ENCODE measurements at places on chromosomes 12 and 14.

- peak; percentile 31 for DNase-seq
Observed at GRCh38 chr14:102777711-102778337, 575 bp downstream of the TRAF3 start.

GRCh38 chr12:124740691-124741137 is 123.0 kb downstream of the SCARB1 start:
- no peak for DNase-seq

DNA sequence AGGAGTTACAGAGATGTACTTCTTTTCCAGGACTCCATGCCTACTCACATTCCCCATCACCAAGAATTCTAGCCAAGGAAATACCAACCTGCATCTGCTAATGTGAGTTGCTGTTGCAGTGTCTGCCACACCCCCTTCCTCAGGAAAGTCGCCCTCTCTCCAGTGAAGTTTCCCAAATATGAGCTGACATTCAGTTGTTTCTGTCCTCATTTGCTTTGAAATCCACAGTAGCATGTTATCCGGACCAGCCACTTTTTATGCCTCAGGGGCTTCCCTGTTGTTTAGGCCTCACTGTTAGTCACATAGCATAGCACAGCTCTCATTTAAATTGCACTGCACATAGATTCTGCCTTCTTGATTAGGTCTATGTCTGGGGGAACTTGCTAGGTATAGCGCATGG is 212.4 kb downstream of the EGLN3 start:
- DNase-seq: no peak

GRCh38 chr12:23929906-23930305 is 19.6 kb downstream of the SOX5 start:
- no peak for DNase-seq

DNA sequence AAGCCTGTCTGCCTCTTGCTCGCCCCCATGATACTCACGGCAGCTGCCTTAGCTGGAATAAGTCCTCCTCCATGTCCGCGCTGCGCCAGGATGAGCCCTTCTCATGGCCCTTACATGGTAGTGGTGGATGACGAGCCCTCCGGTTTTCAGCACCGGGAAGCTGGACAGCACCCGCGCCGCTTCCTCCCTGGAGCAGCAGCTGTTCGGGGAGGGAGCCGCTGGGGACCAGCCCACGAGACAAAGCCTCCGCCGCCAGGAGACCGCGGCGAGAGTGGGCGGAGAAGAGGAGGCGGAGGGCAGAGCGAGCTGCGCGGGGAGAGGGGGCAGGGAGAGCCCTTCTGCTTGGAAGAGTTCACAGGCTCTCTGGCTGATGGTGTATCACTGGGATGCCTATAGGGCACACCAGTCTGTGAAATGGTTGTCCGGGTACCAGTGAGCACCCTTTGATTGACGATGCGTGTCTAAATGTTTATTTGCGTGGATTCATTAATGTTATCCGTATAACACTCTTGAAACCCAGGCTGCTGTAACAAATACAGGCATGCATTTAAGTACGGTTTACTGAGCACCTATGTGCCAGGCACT is at the start of gene SVOP:
TSS of gene SVOP (minus strand) at position 273 of the 585 bp plus-strand sequence. CDS start at position 73, 200 bp downstream.
- peak; percentile 81 for DNase-seq

DNA sequence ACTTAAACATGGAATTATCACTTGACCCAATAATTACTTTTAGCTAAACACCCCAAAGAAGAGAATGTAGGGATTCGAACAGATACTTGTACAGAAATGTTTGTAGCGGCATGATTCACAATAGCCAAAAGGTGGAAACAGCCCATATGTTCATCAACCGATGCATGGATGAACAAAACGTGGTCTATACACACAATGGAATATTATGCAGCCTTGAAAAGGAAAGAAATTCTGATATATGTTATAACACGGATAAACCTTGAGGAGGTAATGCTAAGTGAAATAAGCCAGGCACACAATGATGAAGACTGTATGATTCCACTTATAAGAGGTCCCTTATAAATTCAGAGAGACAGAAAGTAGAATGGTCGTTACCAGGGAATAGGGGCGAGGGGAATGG is 659.4 kb downstream of the MED13L start:
- no peak for DNase-seq

GRCh38 chr14:21053184-21054122 is 4.2 kb upstream of the RNASE8 start:
- DNase-seq: no peak

GRCh38 chr12:100077367-100077766 is 65.3 kb downstream of the BLTP3B start:
- peak; percentile 56 for DNase-seq

DNA sequence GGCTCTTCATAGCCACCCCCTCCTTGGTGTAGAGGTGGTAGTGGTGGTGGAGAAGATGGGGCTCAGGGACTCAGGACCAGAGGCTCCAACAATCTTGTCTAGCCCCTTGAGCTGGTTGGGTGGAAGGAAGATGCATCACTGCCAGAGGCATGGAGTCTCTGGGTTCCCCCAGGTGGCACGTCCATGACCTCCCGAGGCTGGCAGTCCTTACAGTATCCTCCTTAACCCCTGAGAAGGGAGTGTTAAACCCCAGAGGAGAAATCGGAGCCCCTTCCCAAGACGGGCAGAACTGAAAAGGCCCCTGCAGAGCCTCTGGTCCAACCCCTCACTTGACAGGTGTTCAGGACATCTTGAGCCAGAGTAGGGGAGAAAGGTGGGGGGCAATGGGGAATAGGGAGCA is 9.1 kb downstream of the KRT83 start:
- no peak for DNase-seq

GRCh38 chr12:54368709-54369596 is 4.7 kb upstream of the GPR84 start:
- peak; percentile 95 for DNase-seq

DNA sequence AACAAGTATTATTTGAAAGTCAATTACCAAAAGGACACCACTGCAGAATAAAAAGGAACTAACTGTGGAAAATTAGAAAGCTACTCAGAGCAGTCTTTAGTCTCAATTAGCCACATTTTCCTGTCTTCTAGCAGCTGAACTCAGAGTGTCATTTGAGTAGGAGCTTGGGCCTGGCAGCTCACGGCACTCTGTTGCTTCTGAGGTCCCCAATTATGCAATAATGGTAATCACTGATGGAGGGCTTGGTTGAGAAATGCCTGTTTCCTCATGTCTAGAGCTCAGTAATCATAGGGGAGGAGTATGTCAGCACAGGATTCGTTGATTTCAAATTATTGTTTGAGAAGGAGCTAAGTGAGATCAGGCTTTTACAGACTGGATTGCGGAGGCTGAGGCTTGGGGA is 108.6 kb downstream of the VRK1 start:
- DNase-seq: peak; percentile 93

DNA sequence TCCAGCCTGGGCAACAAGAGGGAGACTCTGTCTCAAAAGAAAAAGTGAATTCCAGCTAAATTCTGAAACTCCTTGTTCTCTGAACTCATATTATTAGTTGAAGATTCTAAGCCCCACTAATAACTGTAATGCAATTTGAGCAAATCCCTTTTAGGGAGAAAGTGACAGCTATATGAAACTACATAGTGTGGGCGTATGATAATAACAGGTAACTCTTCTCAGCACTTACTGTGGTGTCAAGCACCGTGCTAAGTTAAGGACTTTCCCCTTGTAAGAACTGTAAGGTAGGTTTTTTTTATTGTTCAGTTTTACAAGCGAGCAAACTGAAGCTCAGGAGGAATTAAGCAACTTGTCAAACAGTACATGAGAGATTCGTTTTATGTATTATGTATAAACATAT is 5.4 kb downstream of the ANKRD13A start:
- no peak for DNase-seq

- DNase-seq: no peak
Observed at GRCh38 chr14:105326891-105327694, 12.5 kb downstream of the PACS2 start.

- no peak for DNase-seq
Observed at GRCh38 chr12:25970916-25971653, 12.6 kb downstream of the RASSF8 start.

- DNase-seq: no peak
Observed at GRCh38 chr12:127296591-127296990, 970.4 kb upstream of the TMEM132C start.

DNA sequence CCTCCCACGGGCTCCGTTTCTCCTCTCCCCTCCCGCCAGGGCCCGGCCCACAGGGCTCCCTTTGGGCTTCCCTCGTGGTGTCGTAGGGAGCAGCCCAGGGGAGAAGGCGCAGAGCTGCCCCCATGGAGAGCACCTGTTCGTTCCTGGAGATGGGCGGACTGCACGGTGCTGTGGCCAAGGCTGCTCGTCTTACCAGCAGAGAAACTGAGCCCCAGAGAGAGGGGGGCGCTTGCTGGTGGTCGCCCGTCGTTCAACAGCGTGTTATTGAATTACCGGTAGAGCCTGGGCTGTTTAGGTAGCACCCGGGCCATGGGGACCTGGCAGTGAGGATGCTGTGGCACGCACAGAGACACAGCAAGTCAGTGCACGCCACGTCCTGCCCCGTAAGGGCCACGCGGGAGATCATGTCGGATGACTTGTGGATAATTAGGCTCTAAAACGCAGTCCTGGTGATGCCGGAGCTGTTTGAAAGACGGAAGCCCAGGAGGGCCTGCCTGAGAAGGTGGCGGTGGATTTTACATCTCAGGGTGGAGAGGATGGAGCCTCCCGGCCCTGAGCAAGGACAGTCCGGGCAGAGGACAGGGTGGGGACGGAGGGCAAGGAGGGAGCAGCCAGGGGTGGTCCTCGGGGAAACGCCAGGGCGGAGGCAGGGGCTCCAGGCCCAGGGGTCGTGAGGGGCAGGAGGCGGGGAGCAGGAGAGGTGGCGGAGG is 134.4 kb downstream of the ADGRD1 start:
- no peak for DNase-seq

GRCh38 chr14:99034711-99035171 is 237.3 kb downstream of the BCL11B start:
- peak; percentile 88 for DNase-seq

DNA sequence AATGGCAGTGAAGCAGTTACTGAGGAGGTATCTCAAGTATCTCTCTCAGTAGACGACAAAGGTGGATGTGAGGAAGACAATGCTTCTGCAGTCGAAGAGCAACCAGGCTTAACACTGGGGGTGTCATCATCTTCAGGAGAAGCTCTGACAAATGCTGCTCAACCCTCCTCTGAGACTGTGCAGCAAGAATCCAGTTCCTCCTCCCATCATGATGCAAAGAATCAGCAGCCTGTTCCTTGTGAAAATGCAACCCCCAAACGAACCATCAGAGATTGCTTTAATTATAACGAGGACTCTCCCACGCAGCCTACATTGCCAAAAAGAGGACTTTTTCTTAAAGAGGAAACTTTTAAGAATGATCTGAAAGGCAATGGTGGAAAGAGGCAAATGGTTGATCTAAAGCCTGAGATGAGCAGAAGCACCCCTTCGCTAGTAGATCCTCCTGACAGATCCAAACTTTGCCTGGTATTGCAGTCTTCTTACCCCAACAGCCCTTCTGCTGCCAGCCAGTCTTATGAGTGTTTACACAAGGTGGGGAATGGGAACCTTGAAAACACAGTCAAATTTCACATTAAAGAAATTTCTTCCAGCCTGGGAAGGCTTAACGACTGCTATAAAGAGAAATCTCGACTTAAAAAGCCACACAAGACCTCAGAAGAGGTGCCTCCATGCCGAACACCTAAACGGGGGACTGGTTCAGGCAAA is 216.6 kb downstream of the AKAP6 start:
- no peak for DNase-seq

DNA sequence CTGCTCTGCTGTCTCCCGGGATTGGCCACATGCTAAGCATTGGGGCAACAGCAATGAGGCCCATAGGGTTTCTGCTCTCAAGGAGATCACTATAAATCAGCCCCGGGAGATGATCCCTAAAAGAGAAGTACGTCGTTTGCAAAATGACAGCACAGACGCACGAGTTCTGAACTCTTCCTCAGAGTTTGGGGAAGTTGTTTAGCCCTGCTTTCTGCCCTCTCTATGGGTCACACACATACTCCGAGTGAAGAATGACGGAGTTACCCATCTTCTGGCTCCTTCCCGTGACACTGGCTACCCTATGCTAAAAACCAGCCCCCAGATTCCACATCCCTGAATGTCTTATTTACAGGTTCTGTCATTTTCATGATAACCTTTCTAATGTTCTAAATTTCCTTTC is 258.0 kb upstream of the PLEKHG7 start:
- DNase-seq: peak; percentile 73

- DNase-seq: no peak
Observed at GRCh38 chr14:97791072-97791471, 993.9 kb downstream of the VRK1 start.

DNA sequence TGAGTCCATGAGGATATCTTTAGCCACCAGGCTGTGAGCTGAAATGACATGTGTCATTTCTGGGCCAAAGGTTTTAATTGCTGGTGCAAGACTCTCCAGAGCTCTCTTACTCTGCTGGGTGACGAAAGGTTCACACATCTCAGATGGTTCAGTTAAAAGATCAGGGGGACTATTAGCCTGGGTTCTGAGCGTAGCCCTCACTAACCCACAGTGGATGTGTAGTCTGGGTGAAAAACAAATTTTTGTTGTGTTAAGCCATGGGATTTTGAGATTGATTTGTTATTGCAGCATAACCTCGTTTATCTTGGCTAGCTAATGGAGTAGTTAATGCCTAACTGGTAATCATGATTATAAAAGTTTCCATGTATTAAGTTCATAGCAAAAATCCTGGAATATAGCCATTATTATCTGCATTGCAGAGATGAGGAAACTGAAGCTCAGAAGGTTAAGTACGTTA is 251.5 kb downstream of the RMST start:
- DNase-seq: no peak

DNA sequence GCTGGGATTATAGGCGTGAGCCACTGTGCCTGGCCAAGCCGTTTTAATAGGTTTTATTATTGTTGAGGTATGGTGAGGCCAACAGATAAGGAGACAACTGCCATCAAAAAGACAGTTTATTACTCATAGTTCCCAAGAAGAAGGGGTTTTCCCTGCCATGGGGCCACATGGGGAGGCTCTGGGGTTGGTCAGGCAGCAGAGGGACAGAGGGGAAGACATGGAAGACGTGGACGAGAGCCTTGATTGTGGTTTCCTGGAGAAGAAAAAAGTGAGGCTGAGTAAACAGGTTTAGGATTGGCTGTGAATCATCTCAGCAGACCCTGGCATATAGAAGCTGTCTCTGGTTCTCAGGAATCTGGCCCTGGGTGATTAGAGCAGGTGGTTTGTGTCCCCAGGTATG is 69.9 kb downstream of the FOXN4 start:
- no peak for DNase-seq

- DNase-seq: no peak
Observed at GRCh38 chr12:92178340-92178739, 32.7 kb upstream of the BTG1 start.
